ENCODE measurements at places on chromosomes 6 and 20.
A peak's percentile ranks its signal among the peaks of the same experiment; 100 is the strongest.

DNA sequence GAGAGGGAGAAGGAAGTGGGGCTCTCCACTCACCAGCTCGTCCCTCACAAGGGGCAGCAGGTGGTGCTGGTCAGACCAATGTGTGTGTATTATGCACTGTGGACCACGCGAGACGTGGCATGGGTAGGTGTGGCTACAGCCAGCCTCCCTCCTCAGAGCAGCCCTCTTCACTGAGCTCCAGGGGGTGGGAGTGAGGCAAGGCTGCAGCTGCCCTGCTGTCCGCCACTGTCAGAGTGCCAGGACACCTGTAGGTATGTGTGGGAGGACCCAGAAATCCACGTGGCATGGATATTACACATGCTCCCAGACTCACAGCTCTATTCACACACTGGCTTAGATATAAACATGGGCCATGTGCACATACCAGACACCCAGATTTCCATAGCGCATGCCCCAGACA lies 90.3 kb downstream of the VEGFA start:
- no peak for DNase-seq
- no peak overlapping the region for H3K4me3 ChIP-seq
- H3K36me3 ChIP-seq, result no peaks in the 10 kb centered on the region

GRCh38 chr6:40723967-40724366 lies 136.8 kb upstream of the LRFN2 start:
- no peaks in the 10 kb centered on the region for H3K36me3 ChIP-seq
- no peak for DNase-seq
- peaks cover 2% of the 10 kb centered on the region for H3K27me3 ChIP-seq
- no peak overlapping the region for H3K4me3 ChIP-seq
- peaks cover 14% of the 10 kb centered on the region for H3K4me1 ChIP-seq
- no peak overlapping the region for H3K27ac ChIP-seq

DNA sequence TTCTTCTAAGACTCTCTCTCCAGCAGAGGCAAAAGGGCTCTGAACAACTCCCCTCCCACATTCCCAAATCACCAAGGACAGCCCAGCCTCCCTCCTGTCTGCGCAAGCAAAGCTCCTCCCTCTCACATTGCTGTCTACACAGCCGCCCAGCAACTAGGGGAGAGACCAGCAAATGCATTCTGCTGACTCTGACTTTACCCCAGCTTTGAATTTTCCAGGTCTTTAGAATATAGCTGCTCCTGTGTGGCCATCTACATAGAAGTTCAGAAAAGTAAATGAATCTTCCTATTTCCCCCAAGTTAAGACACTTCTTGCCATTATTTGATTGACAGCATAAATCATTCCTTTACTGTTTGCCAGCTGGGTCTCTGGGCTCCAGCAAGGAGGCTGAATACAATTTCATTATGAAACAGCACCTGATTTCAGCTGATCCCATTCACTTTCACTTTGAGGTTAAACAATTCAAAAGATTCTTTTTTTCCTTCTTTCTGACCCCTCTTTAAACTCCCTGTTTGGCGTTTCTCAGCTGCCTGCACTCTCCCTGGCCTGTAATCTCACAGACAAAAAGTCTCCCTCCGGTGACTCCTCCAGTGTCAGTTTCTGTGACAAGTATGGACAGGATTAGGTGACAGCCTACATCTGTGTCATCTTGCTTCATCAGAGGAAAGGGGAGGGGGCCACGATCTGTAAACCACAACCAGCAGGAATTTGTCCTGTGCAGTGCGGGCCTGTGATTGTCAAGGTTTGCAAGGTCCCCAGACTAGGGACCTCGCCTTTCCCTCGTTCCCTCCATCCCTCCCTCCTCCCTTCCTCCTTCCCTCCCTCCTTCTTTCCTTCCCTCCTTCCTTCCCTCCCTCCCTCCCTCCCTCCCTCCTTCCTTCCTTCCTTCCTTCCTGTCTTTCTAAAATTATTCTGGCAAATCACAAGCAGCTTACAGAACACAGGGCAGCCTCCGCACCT lies 205.6 kb upstream of the RIN2 start:
- H3K27ac ChIP-seq, result no peak overlapping the region
- H3K4me3 ChIP-seq, result no peak overlapping the region

GRCh38 chr20:47677635-47678453 lies 107.4 kb downstream of the SULF2 start:
- no peaks in the 10 kb centered on the region for H3K27me3 ChIP-seq
- DNase-seq, result peak; percentile 69
- H3K36me3 ChIP-seq, result no peaks in the 10 kb centered on the region
- no peak overlapping the region for H3K27ac ChIP-seq
- H3K4me1 ChIP-seq, result peaks cover 40% of the 10 kb centered on the region
- no peak overlapping the region for H3K4me3 ChIP-seq
